Endodermal cell (in vitro differentiated cells): ENCODE measurements at places on chromosomes 2 and 18.

DNA sequence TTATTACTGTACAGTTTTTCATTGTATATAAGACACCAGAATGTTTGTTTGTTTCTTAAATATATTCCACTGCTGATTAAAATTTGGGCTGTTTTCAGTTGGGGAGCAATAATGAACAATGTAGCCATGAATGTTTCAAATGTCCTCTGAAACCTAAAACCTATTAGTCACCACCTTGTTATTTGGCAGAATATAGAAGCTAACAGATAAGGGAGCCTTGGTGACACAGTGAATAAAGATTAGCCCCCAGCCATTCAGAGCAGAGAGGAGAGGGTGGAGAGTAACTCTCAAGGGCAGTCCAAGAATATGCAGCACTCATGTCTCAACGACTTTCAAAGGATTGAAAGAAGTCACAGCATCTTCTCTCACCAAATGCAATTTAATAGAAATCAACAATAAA lies 43.1 kb upstream of the ATP8B1 start:
- DNase-seq: no peak

- no peak for DNase-seq
These were observed 94.3 kb downstream of the OLA1 start for GRCh38 chr2:174153757-174154680.

- peak; percentile 84 for DNase-seq
These were observed 111.4 kb downstream of the NFATC1 start for GRCh38 chr18:79507076-79507545.

DNA sequence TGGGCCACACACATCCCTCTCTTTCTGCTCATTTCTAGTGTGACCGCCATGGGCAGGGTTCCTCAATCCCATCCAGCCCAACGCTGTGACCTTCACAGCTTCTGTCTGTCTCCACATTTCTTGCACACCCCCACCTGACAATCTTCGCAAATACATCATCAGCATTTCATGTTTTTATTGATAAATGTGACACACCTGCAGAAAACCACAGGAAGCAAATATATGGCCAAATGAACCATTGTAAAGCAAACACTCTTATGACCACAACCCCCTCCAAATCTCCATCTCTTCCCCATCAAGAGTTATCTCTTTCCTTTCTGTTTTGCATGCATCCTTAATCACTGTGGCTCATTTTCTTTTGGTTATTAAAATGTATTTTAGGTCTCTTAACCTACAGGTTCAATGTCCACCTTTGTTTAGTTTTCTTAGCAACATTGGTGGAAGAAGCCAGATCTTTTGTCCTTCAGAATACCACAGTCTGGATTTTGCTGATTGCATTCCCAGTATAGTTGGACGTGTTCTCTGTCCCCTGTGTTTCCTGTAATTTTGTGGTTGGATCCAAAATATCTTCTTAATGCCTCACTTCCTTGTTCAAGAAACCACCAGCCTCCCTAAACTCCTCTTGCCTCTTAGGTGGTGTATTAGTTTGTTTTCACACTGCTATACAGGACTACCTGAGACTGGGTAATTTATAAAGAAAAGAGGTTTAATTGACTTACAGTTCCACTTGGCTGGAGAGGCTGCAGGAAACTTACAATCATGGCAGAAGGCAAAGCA lies 9.8 kb upstream of the NCK2 start:
- no peak for DNase-seq

DNA sequence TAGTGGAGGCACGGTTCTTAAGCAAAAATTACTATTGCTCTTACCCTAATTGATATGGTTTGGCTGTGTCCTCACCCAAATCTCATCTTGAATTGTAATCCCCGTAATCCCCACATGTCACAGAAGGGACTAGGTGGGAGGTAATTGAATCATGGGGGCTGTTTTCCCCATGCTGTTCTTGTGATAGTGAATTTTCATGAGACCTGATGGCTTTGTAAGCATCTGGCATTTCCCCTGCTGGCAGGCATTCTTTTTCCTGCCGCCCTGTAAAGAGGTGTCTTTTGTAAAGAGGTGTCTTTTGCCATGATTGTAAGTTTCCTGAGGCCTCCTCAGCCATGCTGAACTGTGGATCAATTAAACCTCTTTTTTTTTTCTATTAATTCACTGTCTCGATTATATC lies 1691.8 kb upstream of the SLC39A10 start:
- DNase-seq: peak; percentile 79

- no peak for DNase-seq
These were observed 1.4 kb downstream of the AAK1 start for GRCh38 chr2:69641887-69642708.
